ENCODE measurements at places on chromosomes 7 and 10.

DNA sequence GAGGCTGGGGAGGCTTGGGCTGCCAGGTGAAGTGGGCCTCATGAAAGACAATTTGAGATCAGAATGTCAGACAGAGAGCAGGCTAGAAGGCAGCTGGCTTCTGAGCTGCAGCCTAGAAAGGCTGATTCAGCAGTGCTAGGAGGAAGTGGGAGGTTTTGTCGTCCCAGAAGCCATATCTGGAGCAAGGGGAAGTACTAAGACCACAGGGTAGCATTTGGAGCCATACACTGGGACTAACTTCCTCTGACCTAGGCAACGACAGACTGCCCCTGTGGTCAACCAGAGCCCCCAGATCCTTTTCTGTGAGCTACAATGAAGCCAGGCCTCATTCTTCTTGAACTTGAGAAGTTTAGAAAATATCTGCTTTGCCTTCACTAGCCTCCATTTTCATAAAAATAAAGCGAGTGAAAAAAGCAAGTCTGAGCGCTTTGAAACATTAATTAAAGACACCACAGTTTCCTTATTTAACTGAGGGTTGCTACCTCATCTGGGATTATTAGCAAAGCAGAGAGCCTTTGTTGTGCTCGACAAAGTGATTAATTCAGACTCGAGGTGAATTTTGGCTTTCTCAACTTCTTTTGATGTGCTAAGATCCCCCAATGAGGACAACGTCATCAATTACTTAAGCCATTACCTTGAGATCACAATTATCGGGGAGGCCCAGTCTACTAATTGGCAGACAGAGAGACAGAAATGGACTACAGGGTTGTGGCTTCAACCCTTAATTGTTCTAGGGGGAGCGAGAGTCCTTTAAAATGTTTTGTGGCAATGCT, 26.6 kb downstream of the TBXAS1 start:
- peak; percentile 9 for DNase-seq

DNA sequence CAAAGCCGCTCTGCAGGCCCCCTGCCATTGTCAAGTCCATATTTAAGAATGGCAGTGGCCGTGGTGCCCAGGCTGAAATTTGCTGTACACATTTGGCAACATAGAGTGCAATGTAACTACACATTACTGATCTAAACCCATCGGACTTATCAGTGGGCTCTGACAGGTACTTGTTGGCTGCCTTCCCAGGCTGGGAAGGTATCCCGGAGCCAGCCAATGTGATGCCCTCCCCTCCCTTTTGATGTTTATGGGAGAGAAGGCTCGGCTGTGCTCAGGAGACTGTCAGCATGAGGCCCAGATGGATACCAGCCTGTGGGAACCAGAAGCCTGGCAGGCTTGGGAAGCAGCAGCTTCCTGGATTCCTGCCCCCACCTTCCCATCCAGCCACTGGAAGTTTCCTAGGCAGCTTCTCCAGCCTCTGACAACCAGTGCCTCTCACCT, 146.1 kb upstream of the TCF7L2 start:
- DNase-seq = no peak

GRCh38 chr7:157033483-157034473, 23.3 kb upstream of the MNX1 start:
- DNase-seq = no peak

GRCh38 chr10:54869022-54869421, 68.0 kb upstream of the PCDH15 start:
- DNase-seq = no peak

GRCh38 chr10:23013581-23014335, 81.6 kb upstream of the MSRB2 start:
- no peak for DNase-seq
